ENCODE measurements at places on chromosomes 16 and 17. TPM values are rescaled to one million over a fixed set of nuclear protein-coding genes. Genes with fewer than 3 reads are reported as not detected.
A peak's percentile ranks its signal among the peaks of the same experiment; 100 is the strongest.

- H3K36me3 ChIP-seq: peaks cover 4% of the 10 kb centered on the region
- peaks cover 47% of the 10 kb centered on the region for H3K4me1 ChIP-seq
- no peak overlapping the region for H3K4me3 ChIP-seq
- DNase-seq: peak; percentile 94
Measured at GRCh38 chr16:56848029-56848936, 16.7 kb upstream of the SLC12A3 start.

DNA sequence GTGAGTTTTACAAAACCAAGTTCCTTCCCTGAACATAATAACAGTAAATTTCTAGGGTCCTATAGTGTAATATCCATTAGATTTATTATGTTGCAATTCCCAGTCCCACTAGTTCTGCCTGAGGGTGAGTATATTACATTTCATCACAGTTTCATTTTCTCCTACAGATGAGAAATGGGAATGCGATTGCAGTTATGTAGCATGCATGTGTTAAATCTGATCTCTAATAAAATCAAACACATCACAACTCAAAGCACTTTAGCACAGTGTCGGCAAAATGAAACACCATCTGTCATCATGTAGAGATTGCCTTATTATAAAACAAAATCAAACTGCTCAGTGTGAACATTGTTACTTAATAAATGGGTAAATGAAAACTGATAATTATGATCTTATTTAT, 180.5 kb upstream of the TOX3 start:
- no peaks in the 10 kb centered on the region for H3K27me3 ChIP-seq
- no peaks in the 10 kb centered on the region for H3K36me3 ChIP-seq
- DNase-seq: no peak
- no peak overlapping the region for H3K4me3 ChIP-seq
- H3K4me1 ChIP-seq: no peaks in the 10 kb centered on the region

- DNase-seq: peak; percentile 79
- H3K27me3 ChIP-seq: no peaks in the 10 kb centered on the region
- no peak overlapping the region for H3K27ac ChIP-seq
- no peak overlapping the region for H3K4me3 ChIP-seq
- no peaks in the 10 kb centered on the region for H3K36me3 ChIP-seq
- peaks cover 9% of the 10 kb centered on the region for H3K4me1 ChIP-seq
Measured at GRCh38 chr17:58391302-58391984, 25.9 kb downstream of the RNF43 start.

DNA sequence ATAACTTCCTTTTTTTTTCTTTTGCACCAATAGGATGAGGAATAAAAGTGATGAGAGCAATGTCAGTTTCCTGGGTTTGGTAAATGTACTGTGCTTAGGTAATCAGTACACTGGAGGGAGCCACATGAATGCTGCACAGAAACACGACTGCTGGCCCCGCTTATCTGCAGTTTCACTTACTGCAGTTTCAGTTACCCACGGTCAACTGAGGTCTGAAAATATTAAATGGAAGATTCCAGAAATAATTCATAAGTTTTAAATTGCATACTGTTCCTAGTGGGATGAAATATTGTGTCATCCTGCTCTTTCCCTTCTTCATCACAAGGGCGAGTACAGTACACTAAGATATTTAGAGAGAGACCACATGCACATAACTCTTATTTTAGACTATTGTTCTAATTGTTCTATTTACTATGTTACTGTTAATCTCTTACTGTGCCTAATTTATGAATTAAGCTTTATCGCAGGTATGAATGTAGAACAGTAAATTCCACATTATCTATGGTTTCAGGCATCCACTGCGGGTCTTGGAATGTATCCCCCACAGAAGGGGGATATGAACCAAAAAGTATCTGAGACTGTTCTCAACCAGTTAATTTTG, 6.4 kb upstream of the LGALS3BP start:
- peak overlapping the region; percentile 3 for H3K4me3 ChIP-seq
- peaks cover 10% of the 10 kb centered on the region for H3K36me3 ChIP-seq
- H3K27me3 ChIP-seq: no peaks in the 10 kb centered on the region
- DNase-seq: no peak
- H3K27ac ChIP-seq: peak overlapping the region; percentile 21

GRCh38 chr16:86251682-86252081, 258.6 kb upstream of the FOXF1 start:
- DNase-seq: no peak
- no peaks in the 10 kb centered on the region for H3K27me3 ChIP-seq
- H3K4me1 ChIP-seq: no peaks in the 10 kb centered on the region
- H3K4me3 ChIP-seq: no peak overlapping the region
- H3K27ac ChIP-seq: no peak overlapping the region
- no peaks in the 10 kb centered on the region for H3K36me3 ChIP-seq

- H3K4me3 ChIP-seq: no peak overlapping the region
- no peak overlapping the region for H3K27ac ChIP-seq
- no peaks in the 10 kb centered on the region for H3K27me3 ChIP-seq
- no peak for DNase-seq
- H3K4me1 ChIP-seq: no peaks in the 10 kb centered on the region
Measured at GRCh38 chr16:72179204-72179970, 7.4 kb upstream of the PMFBP1 start.

NETO2 gene
- 5.8 TPM for total RNA-seq

DNA sequence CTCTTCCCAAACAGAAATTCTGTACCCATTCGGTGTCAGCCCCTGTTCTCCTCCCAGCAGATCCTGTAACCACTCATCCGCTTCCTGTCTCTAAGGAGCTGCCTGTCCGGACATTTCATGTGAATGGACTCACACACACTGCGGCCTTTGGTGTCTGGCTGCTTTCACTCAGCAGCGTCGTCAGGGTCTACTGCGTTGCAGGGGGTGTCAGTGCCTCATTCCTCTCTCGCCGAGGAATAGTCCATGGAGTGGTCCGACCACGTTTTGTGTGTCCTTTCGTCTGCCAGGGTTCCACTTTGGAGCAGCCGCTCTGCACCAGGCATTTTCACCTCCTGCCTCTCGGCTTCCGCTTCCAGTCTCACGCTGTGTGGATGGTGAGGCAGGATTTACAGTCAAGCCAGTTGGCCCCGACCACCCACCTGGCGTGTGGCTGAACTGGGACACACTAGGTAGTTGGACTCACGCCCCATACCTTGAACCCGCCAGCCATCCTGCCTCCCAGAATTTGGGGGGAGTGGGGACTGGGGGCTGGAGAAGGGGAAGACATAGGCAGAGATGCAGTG, 188.2 kb upstream of the CIBAR2 start:
- H3K4me1 ChIP-seq: peaks cover 25% of the 10 kb centered on the region
- H3K27me3 ChIP-seq: no peaks in the 10 kb centered on the region
- no peak for DNase-seq

RSKR gene
- 13.1 TPM for total RNA-seq

DNA sequence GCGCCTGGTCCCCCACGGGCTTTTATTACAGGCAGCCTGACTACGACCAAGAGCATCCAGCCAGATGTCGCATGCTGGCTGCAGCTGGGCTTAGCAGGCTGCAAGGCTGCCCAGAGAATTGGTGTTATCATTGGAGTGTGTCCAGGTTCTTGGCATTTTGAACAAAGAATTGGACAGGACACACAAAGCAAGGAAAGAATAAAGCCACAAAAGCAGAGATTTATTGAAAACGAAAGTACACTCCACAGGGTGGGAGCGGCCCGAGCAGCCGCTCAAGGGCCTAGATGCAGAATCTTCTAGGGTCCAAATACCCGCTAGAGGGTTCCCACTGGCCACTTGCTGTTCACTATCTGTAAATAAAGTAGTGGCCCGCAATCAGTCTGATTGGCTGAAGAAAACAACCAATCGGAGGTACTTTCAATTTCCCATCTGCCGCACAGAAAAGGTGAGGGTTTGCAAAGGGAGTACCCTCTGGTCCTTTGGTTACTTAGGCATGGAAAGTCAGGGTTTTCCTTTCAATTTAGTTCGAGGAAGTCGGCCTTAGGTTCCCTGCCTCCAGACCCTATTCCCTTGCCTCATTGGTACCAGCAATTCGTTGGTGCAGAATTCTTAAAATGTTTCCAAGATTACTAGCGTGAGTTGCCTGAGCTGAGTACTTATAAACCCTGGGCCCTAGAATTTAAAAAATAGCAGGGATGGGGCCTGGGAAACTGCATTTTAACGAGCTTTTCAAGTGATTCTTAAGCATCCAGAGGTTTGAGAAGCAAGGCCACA, 38.5 kb upstream of the CNEP1R1 start:
- H3K4me3 ChIP-seq: no peak overlapping the region
- H3K27ac ChIP-seq: no peak overlapping the region
- no peaks in the 10 kb centered on the region for H3K27me3 ChIP-seq
- peak; percentile 20 for DNase-seq

- DNase-seq: peak; percentile 61
- no peaks in the 10 kb centered on the region for H3K36me3 ChIP-seq
- H3K27me3 ChIP-seq: no peaks in the 10 kb centered on the region
- no peak overlapping the region for H3K27ac ChIP-seq
Measured at GRCh38 chr17:27760069-27760885, 40.1 kb downstream of the NOS2 start.
